ENCODE measurements at places on chromosomes 6 and 20.

DNA sequence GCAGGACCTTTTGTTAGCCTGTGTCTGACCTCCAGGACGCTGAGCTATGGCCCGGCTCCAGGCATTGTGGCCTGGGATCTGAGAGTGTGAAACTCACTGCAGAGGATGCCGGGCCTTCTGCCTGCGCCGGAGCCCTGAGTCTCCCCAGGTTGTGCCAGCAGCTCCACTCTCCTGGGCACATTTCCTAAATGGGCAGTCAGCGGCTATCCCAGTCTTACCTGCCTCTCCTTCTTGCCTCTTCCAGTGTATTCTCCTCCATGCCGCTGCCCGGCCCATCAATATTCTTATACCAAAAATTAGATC, 397.8 kb downstream of the CDH4 start:
- DNase-seq: no peak

DNA sequence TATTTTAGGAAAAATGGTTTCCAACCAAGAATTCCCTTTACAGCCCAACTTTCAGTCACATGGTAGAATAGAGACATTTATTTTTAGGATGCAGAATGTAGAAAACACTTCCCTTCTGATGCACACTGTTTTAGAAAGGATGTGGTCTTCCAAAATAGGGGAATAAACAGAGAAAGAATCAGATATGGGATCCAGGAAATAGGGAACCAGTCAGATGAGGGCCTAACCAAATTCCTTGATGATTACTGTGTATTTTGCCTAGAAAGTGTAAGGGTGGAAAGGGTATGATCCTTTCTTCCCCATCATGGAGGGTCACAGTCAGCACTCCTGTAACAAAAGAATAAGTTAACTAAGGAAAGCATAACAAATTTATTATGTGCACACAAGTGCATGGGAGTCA, 27.4 kb downstream of the SLX4IP start:
- no peak for DNase-seq

DNA sequence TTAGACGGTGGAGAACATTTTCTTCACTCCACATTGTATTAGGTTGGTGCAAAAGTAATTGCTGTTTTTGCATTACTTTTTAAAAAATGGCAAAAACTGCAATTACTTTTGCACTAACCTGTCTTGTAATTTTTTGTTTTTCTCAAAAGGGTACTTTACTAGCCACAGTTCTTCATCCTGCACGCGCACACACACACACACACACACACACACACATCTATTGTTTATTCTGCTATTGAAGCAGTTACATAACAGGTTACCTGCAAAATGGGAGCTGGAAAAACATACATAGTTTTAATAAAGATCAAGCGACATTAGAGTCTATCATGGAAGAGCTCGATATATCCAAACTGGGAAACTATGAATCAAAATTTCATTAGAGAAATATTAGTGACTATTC, 235.2 kb downstream of the SIM1 start:
- DNase-seq: no peak

DNA sequence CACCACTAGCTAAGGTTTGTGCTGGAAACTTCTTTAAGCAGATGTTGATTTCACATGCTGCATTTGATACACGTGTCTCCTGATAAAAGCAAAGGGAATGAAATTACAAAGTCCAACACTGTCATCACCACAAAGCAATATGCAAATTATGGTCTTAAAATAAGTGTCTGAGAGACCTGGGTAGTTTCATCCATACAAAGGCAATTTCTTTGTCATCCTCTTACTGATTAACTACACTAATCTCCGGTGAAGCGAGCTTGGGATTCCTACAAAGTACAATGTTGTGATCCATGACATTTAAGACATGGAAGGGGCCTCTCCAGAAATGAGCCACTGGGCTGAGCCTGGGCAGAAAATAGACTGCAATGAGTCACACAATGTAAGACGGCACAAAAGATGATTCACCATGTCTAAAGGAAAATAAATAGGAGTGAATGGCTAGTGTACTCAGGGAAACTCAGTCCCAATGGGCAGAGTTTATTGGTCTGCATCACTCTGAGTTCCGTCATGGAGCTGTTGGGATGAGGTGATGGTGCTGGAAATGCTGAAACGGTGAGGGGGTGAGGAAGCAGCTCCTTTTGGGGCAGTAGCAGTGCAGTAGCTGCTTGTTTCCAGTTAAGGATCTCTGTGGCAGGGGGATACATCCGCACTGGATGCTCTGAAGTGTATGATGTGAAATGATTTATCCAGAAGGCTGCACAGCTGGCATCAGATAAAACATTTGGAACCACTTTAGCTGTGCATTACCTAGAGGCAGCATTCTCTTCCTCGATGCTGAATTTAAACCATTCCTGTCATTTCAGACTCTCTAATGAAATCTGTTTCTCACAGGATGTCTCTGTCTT, 103.3 kb downstream of the IBTK start:
- DNase-seq: no peak

GRCh38 chr6:64266351-64266821, 630.8 kb downstream of the PHF3 start:
- DNase-seq: no peak

DNA sequence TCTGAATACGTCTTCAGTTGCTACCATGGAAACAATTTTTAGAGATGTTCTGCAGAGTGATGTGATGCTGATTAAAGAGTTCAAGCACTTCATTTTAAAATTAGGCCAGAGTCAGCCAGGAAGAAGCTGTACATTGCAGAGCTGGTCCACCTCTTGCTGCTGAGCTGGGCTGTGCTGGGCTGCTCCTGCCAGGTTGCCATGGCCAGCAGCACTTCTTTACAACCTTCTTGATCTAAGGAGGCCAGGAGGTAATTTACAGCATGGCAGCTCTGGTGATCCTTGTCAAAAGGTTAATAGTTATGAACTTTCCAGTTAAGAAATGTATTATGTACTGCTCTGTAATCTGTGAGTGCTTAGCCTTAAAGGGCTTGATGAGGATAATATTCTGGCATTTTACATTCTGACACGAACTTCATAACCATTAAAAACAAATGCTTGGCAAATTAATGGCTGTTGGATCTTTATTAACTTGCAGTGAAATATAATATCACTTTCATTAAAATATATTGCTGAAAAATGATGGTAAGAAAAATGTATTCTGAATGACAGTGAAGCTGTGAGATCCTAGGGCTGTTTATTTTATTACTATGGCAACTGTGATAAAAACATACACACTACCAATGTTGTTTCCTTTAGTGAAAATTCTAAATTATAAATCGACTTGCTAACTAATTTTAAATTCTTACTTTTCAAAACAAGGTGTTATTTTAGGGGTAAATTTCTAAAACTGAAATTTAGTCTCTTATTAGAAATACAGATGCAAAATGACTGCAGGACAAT, 259.7 kb downstream of the RFPL4B start:
- no peak for DNase-seq

GRCh38 chr20:62064770-62065673, 659 bp downstream of the TAF4 start:
- DNase-seq: no peak
